ENCODE measurements at places on chromosomes 7 and 10.

DNA sequence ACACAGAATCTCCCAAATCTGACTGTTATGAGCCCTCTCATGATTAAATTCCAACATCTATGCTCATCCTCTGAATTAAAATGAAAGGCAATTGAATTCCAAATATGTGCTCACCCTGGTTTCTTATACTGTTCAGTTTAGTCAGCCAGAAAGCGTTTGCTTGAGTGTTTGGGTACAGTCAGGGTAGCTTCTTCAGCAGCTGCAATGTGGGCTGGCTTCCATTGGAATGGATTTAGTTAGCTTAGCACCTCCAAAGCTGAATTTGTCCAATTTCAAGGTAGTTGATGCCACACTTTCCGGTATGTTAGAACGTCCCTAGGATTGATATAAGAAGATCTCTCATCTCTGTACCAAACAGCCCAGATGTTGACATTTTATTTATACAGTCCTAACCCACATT, 9.3 kb downstream of the KLHL7 start:
- DNase-seq: no peak

DNA sequence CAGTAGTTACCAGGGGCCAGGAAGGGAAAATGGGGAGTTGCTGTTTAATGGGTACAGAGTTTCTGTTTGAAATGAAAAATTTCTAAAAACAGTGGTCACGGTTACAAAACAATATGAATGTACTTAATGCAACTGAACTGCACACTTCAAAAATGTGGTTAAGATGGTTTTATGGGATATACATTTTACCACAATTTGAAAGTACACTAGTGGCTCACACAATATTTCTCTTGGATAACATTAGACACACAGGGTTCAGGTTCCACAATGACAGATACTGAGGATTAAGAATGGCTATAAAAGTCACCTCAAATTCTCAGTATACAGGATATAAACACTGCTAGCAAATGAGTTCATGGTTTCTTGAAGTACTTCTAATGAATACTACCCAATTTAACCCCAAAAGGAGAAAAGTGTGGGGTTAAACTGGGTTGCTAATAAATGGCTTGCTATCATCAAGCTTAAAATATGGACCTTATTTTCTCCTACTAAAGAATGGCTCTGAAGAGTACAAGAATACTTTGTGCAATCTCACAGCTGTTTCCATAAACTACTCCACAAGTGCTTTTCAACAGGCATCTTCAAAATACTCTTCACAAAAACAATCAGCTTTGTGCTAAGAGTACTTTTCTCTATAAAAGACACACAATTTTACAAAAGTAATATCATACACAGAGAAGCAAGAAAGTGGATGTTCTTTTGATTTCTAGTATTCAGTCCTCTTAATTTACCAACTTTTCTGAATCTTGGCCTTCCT, 92.9 kb downstream of the SRPK2 start:
- DNase-seq: no peak

DNA sequence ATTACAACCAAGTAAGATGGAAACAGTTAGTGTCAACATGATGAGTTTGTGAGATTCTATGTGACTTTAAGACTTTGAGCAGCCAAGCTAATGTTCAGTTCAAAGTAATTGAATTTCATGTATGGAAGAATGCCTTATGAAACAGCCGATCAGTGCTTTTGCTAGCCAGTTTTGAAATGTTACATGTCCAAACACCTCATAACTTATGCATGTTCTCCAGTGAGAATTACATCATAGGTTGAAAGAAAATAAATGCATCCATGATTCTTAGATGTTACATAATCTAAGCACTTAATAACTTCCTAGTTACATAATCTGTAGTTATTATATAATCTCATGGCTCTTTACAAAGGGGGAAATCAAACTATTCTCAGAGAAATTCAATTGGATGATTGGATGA, 211.3 kb downstream of the BICC1 start:
- no peak for DNase-seq

DNA sequence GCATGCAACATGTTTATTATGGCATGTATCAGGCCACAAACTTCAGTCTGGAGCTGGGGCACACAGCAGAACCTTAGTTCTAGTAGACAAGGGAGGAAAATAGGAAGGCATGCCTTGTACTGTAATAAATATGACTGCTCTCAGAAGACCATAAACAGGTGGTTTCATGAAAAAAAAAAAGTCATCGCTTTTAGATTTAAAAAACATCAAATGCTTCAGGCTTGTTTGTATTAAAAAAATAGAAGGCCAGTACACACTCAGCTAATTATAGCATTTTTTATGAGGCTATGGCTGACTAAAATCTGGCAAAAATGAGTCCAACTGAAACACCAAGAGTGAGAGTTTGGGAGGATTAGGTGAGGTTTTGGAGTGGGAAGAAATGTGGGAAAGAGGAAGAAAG, 204.1 kb downstream of the JAZF1 start:
- DNase-seq: no peak

GRCh38 chr7:128131115-128131514, 99.9 kb upstream of the LRRC4 start:
- DNase-seq: no peak

GRCh38 chr10:48890888-48891850, 48.5 kb downstream of the LRRC18 start:
- no peak for DNase-seq

GRCh38 chr7:2738766-2739549, 51.0 kb downstream of the AMZ1 start:
- no peak for DNase-seq

- no peak for DNase-seq
These were observed 52.4 kb upstream of the ADRB1 start for GRCh38 chr10:113991091-113991860.

DNA sequence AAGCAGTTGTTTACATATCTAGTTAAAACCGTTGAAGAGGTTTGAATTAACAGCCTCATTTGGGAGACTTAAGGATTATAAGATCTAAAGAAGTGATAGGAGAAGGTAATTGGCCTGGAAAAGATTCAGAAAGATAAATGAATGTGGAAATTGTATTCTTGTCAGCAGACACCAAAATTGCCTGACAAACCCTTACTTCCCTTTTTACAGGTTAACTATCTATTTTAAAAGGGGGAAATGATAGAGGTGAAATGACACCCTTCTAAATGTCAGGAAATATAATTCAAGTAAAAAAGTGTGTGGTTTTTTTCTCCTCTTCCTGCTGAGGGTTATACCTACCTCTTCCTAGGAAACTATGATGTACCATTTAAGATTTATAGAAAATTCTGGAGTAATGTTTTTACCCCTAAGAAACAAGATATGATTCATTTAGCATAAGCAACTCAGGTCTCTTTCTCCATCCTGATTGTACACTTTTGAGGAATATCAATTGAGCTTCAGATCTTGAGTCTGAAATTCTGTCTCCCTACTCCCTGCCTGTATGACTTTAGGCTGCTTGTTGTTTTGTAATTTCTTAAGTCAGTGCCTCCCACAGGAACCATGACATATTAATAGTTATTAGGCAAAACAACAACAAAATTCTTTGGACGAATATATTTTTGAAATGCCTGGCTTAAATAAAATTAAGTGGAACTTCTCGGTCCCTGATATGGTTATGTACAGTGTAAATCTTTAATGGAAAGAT, 250.4 kb downstream of the RNLS start:
- no peak for DNase-seq

DNA sequence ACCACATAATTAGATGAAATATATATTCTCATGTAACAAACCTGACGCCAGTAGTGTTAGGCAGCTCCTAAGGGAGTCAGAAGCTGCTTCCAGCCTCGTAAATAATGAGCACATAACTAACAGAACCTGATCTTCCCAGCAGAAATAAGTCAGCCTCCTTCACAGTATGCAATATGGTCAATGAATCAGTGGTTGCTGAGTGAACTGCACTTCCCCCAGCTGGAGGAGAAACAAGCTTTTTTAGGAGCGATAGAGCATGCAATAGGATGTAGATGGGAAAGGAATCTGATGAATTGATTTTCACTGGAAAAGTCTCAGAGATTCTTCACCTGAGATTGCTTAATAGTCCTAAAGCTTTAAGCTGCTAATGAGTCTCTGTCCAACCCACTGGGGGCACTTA, 337.2 kb upstream of the LRGUK start:
- no peak for DNase-seq

DNA sequence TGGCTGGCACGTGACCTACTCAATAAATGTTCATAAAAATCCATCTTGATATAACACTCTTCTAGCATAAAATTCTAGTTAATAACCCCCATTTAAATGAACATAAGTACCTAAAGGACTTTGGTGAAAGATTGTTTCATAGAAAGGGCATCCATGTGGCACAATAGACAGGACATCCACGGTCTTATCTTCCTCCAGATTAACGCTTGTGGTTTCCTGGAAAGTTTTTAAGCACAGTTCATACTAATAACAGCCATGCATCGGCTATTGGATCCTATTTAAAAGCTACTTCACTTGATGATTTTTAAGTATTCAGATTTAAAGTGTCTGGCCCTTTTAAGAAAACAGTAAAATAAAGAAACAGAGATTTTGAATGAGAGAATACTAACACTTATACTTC, 288.3 kb downstream of the AHR start:
- no peak for DNase-seq

- no peak for DNase-seq
These were observed 509.3 kb downstream of the GRID1 start for GRCh38 chr10:85857305-85857704.

DNA sequence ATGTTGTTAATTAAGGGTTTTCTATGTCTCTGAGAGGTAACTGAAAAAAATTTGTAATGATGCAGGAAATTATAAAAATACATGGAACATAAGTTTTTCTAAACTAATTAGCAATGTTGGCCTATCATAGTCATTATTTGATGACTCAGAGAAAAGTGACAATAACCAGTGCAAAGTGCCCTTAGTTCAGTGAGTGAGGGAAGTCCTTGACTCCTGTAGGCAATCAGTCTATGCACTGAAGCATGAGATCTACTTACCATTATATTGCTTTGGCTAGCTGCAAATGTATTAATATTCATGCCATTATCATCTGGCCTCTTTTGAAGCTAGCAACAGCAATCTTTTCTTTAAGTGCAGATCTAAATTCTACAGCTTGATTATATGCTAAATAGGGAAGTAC, 40.6 kb downstream of the CCDC172 start:
- peak; percentile 66 for DNase-seq

DNA sequence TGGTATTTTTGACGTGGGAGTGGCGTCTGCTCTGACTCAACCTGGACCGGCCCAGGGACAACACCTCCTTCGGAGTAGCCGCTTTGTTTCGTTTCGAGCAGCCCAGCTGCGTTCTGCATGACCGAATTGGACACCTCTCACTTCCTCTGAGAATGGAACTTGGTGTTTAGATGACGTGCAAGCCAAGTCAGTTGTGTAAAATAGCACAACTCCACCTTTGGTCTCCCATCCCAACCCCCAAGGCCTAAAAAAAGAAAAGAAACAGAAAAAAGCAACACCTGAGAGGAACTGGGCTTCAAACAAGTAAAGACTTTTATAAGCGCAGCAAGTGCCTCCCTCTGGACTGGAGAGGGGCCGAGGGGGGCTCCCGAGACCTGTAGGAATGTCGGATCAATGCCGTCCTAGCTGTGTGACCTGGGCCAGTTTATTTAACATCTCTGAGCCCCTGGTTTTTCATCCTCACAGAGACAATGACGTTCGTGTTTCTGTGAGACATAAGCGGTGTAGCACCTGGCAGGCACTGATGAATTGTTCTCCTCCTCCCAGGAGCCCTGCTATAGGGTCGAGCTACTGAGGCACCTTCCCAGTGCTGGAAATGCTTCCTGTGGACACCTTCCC, 52.0 kb upstream of the SMNDC1 start:
- DNase-seq: no peak

DNA sequence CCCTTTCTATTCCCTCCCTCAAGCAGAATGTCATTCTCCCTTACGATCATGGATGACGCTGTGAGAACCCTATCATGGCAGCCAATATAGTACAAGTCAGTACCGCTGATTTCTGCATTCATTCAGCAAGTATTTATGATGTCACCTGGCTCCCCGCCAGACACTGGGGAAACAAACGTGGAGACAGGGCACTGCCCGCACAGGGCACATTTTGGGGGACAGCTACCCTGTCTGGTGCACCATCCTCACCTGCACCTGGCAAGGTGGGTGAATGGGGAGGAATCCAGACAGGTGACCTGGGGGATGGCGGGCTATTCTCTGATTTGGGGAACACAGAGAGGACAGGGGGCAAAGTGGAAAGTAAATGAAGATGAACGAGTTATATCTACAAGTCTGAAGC, 28.4 kb downstream of the MKI67 start:
- DNase-seq: no peak

GRCh38 chr7:119397156-119397555, 875.8 kb upstream of the KCND2 start:
- DNase-seq: no peak

DNA sequence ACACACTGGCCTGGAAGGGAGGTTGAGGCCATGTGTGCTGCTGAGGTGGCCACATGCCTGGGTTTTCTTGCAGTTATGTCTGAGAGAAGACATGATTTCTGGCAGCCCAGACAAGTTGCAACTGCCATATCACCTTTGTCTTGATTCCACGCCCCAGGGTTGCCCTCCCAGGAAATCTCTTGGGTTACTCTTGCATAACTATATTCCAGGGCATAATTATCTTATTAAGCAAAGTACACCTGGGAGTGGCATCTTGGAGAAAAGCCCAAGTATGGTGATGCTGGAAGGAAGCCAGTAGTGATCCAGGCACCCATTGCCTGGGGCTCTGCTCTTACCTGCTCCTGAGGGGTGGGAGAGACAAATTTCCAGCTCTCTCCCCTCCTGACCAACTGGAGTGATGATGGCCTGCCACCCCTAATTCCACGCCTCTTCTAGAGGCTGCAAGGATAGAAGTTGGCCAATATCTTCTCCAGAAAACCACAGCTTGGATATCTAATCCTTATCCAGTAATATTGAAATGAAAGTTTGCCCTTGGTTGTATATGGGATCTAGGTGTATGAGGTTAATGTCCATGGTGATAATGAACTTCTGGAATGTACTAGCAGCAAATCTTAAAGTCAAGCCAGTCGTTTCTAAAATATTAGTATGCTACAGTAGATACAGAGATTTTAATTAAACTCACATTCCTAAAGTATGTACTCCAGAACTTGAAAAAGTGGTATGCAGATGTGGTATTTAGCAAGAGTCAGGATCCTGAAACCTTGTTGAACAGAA, 5.0 kb downstream of the AKR1B10 start:
- DNase-seq: peak; percentile 53

DNA sequence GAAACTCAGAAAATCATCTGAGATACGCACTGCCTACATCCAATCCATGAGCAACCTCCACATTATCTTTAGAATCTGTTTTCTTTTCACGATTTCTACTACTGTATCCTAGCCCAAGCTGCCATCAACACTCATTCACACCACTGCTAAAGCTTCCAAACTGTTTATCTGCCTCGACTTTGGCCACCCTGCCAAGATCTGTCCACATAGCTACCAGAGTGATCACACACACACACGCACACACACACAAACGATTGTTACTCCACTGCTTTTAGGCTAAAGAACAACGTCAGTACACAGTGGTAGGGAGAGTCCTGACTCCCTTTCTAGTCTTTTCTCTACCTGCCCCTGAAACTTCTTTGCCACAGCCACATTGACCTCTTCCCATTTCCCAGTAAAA, 142.0 kb downstream of the CCDC71L start:
- DNase-seq: no peak

DNA sequence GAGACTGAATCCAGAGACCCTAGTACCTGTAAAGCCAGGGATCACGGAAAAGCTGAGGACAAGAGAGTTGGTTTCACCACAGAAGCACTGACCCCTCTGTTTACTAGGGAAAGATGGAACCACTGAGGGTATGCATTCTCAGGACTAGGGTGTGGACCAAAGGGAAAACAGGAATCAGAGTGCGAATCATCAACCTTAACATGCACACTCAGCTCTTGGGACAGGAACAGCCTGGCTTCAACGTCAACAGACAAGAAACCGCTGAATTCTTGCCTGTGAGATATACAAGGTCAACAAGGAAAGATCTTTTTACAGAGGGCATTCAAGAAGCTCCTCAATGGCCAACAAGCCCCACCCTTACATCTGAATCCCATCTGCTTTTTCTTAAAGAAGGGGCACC, 14.9 kb downstream of the TNRC18 start:
- DNase-seq: no peak
